ENCODE measurements at places on chromosomes 12 and 14. TPM values are rescaled to one million over a fixed set of nuclear protein-coding genes. Genes with fewer than 3 reads are reported as not detected.

Gene KRT79
- total RNA-seq: not detected

Gene ADAM20
- total RNA-seq: 2.5 TPM

Gene POTEM
- total RNA-seq: not detected

Gene SMOC1
- total RNA-seq: 1.8 TPM

Gene BCL11B
- total RNA-seq: 0.34 TPM

Gene SCN8A
- total RNA-seq: 0.33 TPM

Gene GPD1
- total RNA-seq: 0.17 TPM

Gene DPY19L2
- 8.6 TPM for total RNA-seq

Gene KCNK13
- 0.42 TPM for total RNA-seq

Gene KRT3
- total RNA-seq: not detected

DNA sequence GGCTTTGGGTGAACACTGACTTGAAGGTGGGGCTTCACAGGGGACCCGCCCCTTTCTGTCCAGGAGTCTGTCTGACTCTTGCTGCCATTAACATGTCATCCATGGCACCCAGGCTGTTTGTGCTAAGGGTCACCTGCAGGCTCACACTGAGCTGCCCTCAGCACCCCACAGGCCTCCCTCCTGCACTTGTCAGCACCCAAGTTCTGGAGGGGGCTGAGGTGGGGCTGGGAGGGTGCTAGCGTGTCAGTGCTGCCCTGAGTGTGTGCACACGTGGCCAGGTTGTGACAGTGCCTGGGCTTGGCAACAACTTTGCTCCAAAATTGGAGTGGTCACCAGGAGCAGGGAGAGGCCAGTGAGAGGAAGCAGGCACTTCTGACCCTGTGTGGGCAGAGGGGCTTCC is 963.2 kb downstream of the TRHDE start:
- DNase-seq: no peak

DNA sequence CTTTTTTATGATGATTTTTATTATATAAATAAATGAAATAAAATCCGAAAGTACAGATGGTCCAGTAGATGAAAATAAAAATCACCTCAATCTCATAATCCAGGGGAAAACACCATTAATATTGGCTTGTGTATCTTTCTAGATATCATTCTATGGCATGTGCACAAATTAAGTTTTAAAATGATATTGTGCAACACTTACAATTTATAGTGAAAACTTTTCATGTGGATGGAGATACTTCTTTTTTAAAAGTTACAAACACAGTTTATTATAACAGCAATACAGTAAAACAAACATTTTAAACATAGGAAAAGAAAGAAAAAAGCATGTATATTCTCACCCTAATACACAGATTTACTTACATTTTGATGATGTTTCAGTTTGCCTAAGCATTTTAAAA is 98.9 kb upstream of the RMST start:
- DNase-seq: no peak

DNA sequence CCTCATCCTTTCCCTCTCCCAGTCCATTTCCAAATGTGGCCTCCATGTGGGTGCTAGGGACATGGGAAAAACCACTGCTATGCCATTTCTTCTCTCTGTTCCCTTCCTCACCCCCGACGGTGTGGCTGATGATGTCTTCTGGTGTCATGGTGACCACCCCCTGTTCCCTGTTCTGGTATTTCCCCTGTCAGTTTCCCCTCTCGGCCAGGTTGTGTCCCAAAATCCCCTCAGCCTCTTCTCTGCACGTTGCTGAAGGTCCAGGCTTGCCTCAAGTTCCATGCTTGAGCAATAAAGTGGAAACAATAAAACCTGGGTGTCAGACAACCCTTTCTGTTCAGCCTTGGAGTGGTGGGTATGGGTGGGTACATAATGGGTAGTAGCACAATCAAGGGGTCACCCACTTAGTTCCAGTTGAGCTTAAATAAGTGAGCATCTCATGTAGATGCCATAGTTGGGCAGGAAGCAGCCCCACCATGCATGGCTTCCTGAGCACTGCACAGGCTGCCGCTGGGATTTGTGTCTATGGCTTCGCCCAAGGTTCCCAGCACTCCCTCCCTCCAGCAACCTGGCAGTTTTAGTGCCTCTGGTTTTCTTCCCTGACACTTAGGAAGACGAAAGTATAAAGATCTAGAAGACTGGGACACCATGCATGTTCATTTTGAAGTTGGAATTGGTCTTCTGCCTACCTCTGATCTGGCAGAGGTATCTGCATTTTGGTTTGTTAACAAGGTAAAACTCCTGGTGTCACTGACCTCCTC is 8.7 kb upstream of the ITFG2 start:
- no peak for DNase-seq

DNA sequence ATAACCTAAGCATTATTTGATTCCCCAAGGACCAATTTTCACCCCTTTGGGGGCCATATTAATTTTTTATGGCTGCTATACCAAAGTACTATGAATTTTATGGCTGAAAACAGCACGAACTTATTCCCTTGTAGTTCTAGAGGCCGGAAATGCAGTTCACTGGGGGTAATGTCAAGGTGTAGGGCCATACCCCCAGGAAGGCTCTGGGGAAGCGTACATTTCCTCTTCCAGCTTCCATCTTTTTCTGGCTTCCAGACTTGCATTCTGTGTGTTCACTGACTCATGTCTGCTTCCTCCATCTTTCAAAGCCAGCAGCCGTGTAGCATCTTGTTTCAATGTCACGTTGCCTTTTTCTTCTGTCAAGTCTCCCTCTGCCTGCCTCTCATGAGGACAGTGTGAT is 133.5 kb downstream of the BICD1 start:
- no peak for DNase-seq

DNA sequence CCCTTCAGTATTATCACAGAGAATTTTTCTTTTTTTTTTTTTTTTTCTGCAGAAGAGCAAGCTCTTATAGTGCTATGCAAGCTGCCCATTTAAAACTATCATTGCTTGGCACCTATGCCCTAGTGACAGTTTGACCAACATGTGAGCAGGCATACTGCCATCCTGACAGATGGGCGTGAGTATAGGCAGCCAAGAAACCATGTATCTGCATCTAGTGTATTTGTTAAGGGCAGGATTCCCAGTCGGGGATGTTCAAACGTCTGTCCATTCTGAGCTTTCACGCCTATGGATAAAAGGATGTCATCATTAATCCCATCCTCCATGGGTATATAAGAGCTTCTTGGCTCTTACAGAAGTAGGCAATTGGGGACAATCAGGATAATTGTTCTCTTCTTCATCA is 8.8 kb downstream of the VRK1 start:
- DNase-seq: no peak

- DNase-seq: no peak
Measured at GRCh38 chr12:80086025-80086424, 13.3 kb upstream of the OTOGL start.

- no peak for DNase-seq
Measured at GRCh38 chr12:131115766-131116467, 162.2 kb downstream of the ADGRD1 start.

GRCh38 chr14:89466484-89466883 is 49.5 kb upstream of the FOXN3 start:
- DNase-seq: no peak

DNA sequence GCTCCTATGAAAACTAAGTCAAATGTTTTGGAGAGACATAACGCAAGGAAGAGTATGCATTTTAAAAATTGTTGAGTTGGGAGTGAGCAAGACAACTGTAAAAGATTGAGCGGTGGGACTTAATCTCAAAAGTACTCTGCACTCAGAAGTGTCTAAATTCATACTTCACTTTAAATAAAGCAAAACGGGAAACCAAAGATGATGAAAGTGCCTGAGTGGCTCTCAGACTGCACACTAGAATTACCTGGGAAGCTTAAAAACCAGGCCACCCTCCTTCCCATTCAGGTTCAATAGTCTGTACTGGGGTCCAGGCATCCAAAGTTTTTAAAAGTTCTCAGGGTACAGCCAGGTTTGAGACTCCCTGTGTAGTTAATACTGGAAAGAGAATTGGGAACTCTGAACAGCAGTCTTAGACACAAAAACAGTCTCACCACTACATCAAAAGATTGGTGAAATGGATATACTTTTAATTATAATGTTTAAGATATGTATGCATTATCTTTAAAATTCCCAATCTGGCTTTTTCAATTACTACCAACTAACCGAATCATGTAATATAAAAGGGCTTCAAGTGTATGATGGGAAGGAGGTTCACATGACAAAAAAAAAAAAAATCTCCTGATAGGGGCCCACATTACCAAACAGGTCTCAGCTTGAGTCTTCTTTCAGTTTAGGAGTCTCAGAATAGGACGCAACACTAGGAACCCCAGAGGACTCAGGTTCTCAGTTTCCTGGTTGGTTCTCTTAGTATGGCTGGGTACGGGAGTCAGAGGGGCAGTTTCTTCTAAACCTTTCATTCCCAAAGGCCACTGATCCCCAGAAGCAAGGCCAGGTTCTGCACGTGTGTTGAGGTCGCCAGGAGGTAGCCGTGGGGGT is 1.0 kb downstream of the HOMEZ start:
- no peak for DNase-seq

- no peak for DNase-seq
Measured at GRCh38 chr14:61537563-61538463, 157.5 kb upstream of the HIF1A start.

- no peak for DNase-seq
Measured at GRCh38 chr14:94381149-94382030, 7.0 kb downstream of the SERPINA1 start.

DNA sequence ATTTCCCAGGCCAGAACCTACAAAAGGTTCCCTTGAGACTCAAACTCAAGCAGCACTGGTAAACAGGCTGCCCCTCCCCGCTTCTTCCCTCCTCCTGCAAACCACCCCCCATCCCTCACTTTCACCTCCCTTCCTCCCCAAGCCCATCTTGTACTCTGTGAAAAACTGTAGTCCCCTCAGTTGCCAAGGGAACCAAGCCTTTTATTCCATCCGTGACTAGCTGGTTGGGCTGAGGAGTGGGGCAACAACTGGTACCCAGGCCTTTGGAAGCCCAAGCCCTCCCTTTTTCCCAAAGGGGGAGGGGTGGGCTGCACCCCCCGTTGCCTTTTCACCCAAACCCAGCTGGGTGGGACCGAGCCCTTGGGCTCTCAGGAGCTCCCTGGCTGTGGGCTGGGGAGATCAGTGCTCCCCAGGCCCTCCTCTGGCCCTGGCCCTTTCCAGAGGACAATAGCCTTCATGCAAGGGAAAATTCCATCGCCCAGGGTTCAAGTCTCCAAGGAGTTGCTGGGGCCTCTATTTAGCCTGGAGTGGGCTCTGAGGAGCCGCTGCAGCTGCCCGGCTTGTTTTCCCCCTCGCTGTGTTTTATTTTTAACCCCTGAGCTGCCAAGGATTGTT is 61.9 kb downstream of the ZFP36L1 start:
- no peak for DNase-seq

- no peak for DNase-seq
Measured at GRCh38 chr14:74763803-74764531, 851 bp downstream of the YLPM1 start.

- no peak for DNase-seq
Measured at GRCh38 chr12:20125276-20125798, 243.0 kb upstream of the PDE3A start.

DNA sequence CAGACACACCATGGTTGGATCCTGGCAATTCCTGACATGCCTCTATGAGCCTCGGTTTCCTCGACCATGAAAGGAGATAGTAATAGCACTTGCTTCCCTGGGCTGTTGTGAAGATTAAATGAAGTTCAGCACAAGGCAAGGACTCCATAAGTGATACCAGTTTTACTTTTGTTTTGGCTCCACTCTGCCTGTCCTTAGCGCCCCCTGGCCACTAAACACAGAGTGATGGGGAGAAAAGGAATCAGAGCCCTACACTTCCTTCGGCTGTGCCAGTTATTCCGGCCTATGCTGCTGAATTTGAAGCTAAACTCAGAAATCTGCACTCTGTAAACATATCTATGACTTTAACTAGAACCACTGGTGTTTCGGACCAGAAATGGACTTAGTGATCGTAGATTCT is 173.8 kb downstream of the C12orf75 start:
- DNase-seq: peak; percentile 31

Data from esophagus muscularis mucosa (tissue), 4 donors.